B cell (primary cell): ENCODE measurements at places on chromosomes 6 and 20. TPM values are rescaled to one million over a fixed set of nuclear protein-coding genes. Genes with fewer than 3 reads are reported as not detected.
A peak's percentile ranks its signal among the peaks of the same experiment; 100 is the strongest.

DNA sequence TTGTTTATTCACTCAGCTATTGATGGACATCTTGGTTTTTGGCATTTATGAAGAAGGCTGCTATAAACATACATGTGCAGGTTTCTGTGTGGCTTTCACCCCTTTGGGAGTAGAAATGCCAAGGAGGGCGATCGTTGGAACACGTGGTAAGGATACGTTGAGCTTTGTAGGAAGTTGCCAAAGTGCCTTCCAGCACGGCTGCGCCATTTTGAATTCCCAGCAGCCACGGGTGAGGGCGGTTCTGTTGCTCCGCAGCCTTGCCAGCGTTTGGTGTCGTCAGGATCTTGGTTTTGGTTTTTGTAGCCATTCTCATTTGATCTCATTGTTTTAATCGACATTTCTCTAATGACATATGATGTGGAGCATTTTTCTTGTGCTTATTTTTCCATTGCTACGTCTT, 21.8 kb downstream of the NTSR1 start:
- no peak for DNase-seq

GRCh38 chr20:17281478-17281877, 54.6 kb downstream of the PCSK2 start:
- no peak for DNase-seq

- DNase-seq: peak; percentile 22
Measured at GRCh38 chr20:32231847-32232246, 24.2 kb downstream of the POFUT1 start.

- peak; percentile 46 for DNase-seq
Measured at GRCh38 chr6:27238010-27238983, 9.2 kb upstream of the PRSS16 start.

DNA sequence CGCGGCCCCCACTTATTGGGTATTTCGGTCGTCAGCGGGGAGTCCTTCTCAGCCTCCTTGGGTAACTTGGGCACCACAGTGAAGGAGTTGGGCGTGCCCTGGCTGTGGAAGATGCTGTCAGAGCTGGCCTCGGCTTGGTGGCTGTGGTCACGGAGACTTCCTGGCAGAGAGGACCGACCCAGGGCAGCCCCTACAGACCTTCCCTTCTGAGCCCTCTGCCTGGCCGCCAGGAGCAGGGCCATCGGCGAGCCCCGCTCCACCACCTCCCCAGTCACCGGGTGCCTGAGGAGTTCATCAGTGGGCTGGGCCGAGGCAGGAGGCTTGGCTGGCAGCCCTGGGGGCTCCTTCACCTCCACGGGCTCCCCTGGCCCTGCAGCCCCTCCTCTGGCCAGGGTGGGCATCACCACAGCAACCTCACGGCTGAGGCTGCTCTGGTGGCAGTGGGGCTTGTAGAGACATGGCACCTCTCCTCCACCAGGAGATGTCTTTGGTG, 37.2 kb downstream of the C6orf132 start:
- no peak for DNase-seq

DNA sequence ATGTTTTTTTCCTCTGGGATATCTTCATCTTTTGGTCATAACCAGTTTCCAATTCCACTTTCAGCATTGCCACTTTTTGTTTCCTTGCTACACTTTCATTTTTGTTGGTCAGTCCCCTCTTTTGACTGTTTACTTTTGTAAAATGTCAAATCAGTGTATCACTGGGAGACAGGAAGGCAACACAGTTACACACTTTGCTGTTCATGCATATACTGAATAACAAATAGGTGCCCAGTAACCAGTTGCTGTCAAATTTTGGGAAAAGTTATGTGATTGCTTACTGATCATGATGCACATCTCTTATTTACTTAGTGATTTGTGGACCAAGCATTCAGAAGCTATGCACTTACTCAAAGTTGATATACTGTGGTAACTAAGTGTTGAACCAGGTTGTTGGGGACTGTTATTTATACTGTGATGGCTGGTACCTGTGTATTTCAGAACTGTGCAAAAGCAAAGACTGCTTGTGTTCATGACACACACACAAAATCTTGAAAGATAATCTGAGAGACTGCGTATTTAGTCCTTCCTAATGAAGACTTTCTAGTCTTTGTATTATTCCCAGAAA, 41.0 kb downstream of the ZNF292 start:
- no peak for DNase-seq

GRCh38 chr6:13712599-13712898, 914 bp upstream of the RANBP9 start:
- DNase-seq: peak; percentile 63

DNA sequence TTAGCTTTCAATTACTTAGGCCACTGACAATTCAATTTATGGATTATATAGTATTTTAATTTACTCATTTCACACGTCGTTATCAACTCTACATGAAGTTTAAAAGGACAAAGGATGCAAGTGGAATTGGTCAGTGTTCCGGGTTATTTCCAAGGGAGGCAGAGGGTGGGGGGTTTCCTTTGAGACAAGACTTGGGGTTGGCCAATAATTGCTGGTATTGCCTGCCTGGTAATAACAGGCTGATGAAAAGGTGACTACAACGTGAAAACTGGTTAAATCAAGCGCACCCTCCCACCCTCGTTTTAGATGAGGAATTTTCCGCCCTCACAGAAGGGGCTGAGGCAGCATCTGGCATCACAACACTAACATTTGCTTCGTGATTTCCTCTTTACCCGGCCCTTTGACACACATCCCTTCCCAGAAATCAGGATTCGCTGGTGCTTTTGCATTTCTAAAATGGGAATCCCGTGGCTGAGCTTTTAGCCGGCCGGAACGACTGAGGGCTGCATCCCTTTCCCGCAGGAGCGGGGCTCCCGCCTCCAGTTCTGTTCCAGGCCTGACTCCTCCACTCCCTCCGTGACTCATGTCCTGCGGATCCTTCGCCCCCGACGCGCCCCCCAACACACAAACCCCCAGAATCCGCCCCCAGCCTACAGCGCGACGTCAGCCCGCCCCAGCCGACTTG, 999 bp upstream of the PIM1 start:
- peak; percentile 60 for DNase-seq

DNA sequence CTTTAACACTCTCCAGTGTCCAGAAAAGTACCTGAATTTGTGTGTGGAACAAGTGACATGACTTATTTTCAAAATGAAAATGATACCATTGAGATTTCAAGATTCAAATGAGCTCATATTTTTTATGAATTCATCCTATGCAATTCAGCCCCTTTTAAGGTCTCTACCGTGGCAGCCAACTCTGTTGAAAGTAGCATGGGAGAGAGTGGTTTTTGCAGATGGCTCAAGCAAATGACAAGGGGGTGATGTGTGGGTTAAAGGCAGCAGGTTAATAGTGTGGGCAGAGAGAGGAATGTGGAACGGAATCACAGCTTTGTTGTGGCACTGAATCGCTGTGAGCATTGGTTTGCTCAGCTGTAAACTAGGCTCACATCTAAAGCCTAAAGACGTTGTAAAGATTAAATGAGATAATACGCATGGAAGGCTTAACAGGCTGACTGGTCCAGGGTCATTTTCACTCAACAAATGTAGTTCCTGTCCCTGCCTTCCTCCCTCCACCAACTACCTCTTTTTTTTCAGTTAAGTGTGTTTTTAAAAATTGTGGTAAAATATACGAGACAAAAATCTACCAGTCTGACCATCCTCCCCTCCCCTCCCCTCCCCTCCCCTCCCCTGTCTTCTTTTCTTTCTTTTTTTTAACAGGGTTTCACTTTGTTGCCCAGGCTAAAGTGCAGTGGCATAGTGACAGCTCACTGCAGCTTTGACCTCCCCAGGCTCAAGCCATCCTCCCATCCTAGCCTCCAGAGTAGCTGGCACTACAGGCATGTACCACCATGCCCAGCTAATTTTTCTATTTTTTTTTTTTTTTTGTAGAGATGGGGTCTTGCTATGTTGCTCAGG, 114.7 kb upstream of the ZNF217 start:
- peak; percentile 46 for DNase-seq

- DNase-seq: peak; percentile 61
Measured at GRCh38 chr6:21593927-21594415, 420 bp downstream of the SOX4 start.

- no peak for DNase-seq
Measured at GRCh38 chr6:113967777-113968176, 3.2 kb downstream of the HDAC2 start.

DNA sequence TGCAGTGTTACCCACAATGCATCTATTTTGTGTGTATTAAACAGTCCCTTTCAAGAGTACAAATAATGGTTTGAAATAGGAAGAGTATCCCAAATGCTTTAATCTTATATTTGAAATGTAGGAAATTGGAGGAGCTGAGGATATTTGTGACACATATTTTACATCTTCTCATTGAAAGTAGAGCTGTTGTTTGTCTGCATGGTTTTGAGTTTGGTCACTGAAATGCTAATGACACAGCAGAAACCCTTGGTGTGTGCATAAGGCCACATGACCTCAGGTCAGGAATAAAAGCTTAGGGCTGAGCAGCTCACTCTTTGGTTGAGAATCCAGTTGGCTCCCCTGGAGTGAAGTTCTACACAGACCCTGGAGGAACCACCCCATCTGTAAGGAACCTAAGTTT, 49.8 kb downstream of the TPD52L1 start:
- no peak for DNase-seq

DNA sequence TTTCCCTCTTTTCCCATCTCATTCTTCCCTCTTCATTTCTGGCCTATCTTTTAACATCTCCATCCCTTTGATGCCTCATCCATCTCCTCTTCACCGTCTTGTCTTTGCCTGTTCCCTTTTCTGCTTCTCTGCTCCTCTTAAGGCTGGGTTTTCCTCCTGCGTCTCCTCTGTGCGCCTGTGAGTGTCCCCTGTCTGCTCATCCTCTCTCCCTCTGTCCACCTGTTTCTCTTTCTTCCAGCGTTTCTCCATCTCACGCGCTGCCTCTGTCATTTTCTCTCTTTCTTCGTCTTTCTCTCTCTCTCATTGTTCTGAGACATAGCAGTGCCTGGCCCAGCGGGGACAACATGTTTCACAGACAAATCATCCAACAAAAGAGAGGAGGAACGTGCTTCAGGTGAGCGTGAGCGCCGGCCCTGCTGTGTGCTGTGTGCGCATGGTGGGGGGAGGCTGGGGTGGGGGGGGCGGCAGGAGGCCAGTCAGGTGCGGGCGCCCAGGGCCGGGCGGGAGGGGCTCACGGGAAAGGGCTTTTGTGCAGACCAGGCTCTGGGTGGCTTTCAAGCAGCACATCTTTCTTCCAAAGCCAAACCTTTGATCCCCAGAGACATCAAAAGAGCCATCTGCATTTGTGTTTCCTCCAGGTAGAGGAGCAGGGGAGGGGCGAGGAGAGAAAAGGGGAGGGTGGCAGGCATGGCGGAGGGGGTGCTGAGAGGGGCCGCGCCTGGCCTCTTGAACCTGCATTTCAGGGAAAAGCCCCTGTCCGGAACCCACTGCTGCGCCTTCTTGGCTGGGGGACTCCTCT, 121.3 kb downstream of the VEGFA start:
- no peak for DNase-seq

DNA sequence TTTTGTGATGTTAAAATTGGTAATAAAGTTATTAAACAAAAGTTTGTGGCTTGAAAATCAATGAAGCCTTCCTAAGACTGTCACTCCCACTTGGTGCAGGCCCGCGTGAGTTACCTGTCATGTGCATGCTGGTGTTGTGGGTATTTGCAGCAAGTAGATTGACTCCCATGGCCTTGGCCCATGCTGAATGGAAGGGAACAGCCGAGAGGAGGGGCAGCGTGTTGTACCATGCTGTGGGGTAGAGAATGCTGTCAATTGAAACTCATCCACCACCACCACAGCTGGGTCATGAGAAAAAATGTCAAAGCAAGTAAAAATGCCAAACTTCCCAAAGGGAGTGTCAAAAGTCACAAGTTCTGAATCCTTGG, 12.7 kb upstream of the VNN1 start:
- no peak for DNase-seq

DNA sequence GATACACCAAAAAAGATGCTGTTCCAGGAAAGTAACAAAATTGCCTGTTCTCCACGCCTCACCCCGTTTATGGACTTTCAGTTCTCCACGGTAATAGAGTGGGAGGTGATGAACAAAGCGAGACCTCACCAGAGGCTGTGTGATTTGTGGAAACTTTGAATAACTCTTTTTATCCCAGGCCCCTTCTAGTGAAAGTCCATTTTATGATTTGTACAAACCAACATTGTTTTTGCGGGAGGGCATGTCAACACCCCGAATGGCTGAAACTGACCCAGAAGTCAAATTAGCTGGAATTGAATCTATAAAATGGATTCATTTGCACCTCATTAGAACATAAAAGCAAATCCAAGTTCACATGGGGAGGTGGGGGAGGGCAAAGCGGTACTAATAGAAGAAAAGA, 517.8 kb downstream of the CDH26 start:
- DNase-seq: no peak

GRCh38 chr6:19478992-19479391, 358.2 kb upstream of the ID4 start:
- DNase-seq: no peak

GRCh38 chr20:19937651-19938420, 79.3 kb upstream of the NAA20 start:
- DNase-seq: peak; percentile 60

DNA sequence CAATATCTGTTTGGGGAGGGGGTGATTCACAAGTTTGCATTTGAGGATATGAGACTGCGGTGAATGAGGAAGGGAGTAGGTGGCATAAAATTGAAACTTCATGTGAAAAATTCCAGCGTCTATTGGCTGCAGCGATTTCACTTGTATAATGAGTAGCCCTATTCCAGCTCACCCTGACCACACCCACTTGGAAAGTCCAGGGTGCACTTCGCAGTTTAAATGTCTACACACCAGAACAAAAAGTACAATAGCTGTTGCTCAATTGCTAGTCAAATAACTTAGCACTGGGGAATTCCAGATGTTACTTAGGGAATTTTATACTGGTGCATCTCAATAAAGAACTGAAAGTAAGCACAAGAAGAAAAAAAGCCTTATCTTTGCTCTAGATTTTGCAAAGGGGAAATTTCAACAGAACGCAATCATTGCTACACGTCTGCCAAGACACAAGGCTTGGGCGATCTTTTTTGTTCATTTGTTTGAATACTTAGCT, 6.3 kb downstream of the TNFAIP3 start:
- peak; percentile 91 for DNase-seq

DNA sequence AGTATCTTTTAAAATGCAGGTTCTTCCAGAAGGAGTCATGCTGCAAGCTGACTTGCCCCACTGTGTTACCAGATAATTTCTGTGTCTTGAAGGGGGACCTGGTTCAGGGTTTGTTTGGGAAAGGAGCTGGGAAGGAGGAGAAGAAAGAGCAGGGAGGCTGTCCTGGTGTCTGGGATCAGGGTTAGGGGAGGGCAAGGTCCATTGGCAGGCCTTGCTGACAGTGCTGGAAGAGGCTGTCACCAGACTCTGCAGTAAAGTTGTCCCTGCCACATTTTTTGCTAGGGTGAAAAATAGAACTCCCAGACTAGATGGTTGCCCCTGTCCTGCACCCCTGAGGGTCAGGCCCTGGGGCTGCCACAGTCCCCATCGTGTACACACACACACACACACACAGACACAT, 14.9 kb downstream of the GLP1R start:
- no peak for DNase-seq

RBBP8NL gene
- not detected in 2 replicates for polyA plus RNA-seq

SAMD5 gene
- not detected in 2 replicates for polyA plus RNA-seq

HCRTR2 gene
- not detected in 2 replicates for polyA plus RNA-seq

WFDC12 gene
- polyA plus RNA-seq: not detected in 2 replicates

RSPO3 gene
- polyA plus RNA-seq: not detected in 2 replicates

CFAP61 gene
- not detected in 2 replicates for polyA plus RNA-seq

PDYN gene
- polyA plus RNA-seq: not detected in 2 replicates

ZSCAN26 gene
- polyA plus RNA-seq: 11.9 and 17.9 TPM in 2 replicates

GHRH gene
- polyA plus RNA-seq: not detected in 2 replicates

CLPSL1 gene
- not detected in 2 replicates for polyA plus RNA-seq

SLC22A2 gene
- not detected in 2 replicates for polyA plus RNA-seq
